Urinary bladder (tissue), 4 donors: ENCODE measurements at places on chromosomes 13 and 19. TPM values are rescaled to one million over a fixed set of nuclear protein-coding genes. Genes with fewer than 3 reads are reported as not detected.

The SYDE1 gene
- 12.8 TPM for total RNA-seq

The OR7C1 gene
- total RNA-seq, result not detected

The SLC10A2 gene
- total RNA-seq, result not detected

The MEDAG gene
- 12.2 TPM for total RNA-seq

The WDR88 gene
- not detected for total RNA-seq

The LSM7 gene
- 46.5 TPM for total RNA-seq
